ENCODE measurements at places on chromosomes 1 and 21.

GRCh38 chr1:50416553-50417453 is 6.4 kb downstream of the DMRTA2 start:
- no peak for DNase-seq

DNA sequence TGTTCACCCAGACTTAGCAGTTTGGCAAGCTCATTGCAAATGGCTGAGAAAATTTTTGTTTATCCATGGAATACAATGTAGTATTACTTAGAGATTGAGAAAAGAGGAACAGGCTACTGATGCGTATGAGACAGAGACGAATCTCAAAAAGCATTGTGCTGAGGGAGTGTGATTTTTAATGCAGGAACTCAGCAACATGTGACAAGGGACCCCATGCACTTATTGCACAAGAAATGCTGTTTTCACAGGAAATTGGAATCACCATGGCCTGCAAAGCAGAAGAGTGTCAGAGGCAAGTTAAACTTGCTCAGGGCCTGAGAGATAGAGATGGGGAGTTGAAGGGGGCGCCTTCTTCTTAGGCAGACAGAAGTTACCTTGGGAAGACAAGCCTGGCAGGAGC is 32.6 kb upstream of the TLR5 start:
- no peak for DNase-seq

GRCh38 chr1:11769274-11769673 is 7.3 kb downstream of the C1orf167 start:
- DNase-seq, result no peak

DNA sequence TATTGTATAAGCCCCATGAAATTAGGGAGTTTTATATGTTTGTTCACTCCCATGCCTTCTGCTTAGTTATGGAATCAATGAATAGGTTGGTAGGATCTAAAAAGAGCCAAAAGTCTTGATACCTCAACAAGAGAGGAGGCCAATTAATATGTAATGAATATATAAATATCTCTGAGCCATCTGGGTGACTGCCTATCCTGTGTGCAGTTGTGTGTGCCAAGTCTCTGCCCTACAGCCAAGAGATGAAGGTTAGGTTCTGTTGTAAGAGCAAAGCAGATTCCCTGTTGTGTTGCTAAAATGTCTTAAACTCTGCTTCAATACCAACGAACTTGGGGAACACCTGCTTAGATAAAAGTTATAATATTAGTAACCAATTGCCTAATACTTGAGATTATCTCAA is 61.8 kb upstream of the GORAB start:
- DNase-seq, result no peak

DNA sequence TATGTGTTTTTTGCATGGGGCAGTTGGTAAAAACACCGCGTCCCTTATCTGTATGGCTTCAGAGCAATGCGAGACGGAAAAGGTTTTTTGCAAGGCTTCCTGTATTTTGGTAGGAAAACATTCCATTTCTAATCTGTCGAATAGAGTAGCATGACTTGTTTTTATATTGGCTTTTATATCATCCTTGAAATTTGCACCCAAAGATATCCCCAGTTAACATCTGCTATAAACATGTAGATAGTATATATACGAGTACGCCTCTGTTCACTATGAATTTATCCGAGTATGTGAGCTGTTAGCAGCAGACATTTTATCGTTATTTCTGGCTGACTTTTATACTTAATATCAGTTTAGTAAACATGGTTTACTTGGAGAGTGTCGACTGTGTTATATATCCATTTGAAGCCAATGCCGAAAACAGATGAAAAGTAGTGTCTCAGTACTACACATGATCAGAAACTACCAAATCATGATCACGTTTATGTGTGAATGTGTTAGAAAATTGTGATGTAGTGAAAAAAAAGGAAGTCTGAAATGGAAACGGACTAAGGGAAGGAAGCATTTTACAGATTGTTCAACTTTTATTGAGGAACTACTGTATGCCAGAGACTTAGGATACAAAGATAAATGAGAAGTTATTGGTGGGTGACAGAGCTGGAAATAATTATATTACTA is 1.0 kb downstream of the LEPR start:
- DNase-seq, result no peak

GRCh38 chr1:97844552-97845089 is 76.2 kb downstream of the DPYD start:
- DNase-seq, result no peak

GRCh38 chr1:175701590-175701989 is 41.8 kb downstream of the TNR start:
- no peak for DNase-seq

GRCh38 chr1:159591981-159592380 is 4.4 kb downstream of the APCS start:
- no peak for DNase-seq

GRCh38 chr1:157084720-157085119 is 14.9 kb downstream of the ETV3L start:
- no peak for DNase-seq

GRCh38 chr1:25760122-25760719 is 39.8 kb upstream of the SELENON start:
- no peak for DNase-seq

DNA sequence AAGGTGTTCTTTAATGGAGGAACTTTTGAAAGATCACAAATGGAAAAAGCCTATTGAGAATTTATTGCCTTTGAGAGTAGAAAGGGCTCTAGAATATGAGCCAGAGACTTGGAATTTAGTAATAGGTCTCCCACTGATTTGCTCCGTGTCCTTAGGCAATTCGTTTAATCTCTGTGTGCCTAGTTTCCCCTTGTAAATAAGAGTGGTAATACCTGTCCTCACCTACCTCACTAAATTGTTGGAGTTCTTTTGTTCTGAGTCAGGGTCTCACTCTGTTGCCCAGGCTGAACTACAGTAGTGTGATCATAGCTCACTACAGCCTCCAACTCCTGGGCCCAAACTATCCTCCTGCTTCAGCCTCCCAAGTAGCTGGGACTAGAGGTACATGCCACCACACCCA is 15.0 kb upstream of the TEKT2 start:
- no peak for DNase-seq

DNA sequence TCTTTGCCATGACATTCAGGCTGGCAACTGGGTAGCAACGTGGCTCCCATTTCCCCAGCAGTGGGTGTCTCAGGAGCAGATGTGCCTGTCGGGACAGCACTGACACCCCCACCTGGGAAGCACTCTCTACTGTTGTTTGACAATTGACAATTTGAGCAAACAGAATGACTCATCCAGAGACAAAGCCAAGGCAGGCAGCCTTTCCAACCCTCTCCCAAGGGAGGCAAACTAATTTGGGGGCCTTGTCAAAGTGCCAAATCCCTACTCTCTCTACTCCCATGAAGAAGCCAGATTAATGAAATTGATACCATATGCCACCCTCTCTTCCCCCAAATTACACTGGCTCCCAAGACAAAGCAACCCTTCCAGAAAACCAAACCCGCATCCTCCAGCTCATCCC is 65.6 kb downstream of the GRIK3 start:
- DNase-seq, result no peak

DNA sequence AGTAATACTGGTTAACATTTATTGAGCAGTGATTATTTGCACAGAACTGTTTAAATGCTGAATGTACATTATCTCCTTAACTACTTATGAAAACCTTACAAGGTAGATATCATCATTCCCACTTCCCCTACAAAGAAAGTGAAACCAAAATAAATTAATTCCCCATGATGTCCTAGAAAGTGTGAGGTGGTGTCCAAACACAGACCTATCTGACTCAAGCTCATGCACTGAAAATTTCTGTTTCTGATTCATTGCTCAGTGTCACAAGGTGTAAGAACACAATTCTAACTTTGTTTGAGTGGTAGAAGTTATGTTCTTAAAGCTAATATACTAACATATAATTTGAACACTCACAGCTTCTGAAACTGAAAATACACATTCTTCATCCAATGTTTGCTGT is 178.7 kb downstream of the MRPL39 start:
- DNase-seq, result no peak

- no peak for DNase-seq
Measured at GRCh38 chr21:45351526-45352275, 53.3 kb upstream of the COL18A1 start.

GRCh38 chr1:55426619-55427018 is 211.5 kb upstream of the USP24 start:
- no peak for DNase-seq

DNA sequence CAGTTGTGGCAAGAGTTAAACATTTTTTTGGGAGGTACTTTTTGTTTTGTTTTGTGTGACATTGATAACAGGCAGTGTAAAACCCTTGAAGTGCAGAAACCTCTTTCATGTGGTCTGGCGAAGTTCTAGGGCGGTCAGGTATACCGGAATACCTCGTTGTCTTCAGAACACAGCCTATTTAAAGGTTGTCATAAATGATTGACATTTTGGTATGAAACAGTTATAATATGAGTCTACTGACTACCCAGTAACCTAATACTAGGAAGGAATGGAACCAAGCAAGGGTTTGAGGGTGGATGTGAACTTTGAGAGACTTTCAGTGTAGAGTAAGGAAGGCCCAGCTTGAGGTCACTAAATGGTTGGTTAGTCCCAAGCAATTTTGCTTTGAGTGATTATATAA is 40.5 kb downstream of the PATJ start:
- peak; percentile 33 for DNase-seq

GRCh38 chr1:41368366-41368765 is 7.1 kb downstream of the FOXO6 start:
- DNase-seq, result no peak

- DNase-seq, result no peak
Measured at GRCh38 chr1:33899746-33900145, 35.9 kb downstream of the HMGB4 start.

GRCh38 chr1:184422490-184423233 is 35.8 kb downstream of the C1orf21 start:
- no peak for DNase-seq

- DNase-seq, result no peak
Measured at GRCh38 chr1:173342736-173343135, 134.4 kb upstream of the PRDX6 start.

- DNase-seq, result no peak
Measured at GRCh38 chr1:245648749-245649522, 494.2 kb downstream of the KIF26B start.

DNA sequence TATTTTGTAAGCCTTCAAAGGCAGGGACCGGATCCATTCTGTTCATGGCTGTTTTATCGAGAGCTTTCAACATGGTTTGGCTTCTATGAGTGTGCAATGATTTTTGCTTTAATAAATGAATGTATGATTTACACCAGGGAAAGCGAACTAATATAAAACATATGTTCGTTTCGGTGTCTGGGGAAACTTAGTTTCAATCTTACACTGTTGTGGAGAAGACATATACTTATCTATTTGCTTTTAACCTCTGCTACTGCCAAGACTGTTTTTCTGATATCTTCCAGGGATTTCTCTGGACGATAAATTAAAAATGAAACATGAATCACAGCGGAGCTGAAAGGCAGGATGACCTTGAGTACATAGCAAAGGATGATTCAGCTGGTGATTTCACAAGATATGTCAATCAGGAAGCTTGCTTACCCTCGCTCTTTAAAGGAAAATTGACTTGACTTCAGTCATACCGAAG is 14.7 kb upstream of the CYYR1 start:
- DNase-seq, result no peak

DNA sequence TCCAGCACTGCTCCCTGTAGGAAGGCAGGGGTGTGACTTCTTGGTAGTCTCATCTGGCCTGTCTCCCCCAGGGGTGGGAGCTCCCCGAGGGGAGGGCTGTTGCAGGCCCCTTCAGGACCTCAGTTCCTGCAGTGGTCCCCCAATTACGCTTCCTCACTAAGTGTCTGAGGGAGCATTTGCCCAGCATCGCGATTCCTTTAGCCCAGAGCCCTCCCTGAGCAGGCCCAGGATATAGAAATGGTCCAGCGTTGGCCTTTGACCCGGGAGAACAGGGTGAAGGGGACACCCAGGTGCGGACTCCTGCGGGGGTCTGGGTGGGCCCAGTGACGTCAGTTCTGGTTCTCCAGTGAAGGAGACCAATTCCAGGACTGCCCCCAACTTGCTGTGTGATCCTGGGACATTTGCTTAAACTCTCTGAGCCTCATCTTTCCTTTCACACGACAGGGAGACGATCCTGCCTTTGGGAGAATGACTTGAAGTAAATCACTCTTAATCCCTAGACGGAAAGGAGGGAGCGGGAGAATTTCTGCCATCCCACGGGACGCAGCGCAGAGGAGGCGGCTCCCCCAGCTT is 32.6 kb upstream of the BTG2 start:
- no peak for DNase-seq

DNA sequence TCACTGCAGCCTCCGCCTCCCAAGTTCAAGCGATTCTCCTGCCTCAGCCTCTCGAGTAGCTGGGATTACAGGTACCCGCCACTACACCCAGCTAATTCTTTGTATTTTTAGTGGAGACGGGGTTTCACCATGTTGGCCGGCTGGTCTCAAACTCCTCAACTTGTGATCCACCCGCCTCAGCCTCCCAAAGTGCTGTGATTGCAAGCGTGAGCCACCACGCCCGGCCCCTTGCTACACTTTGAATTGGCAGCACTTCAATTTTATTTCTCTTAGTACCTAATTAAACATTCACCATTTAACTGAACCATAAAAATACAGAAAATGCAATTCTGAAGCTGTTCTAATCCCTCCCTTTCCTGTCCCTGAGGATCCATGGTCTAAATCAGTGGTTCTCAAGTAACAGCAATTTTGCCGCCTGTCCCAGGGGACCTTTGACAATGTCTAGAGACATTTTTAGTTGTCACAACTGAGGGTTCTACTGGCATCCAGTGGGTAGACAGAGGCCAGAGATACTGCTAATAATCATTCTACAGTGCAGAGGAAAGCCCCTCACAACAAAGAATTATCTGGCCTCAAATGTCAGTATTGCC is 4.3 kb upstream of the BCL2L15 start:
- no peak for DNase-seq

DNA sequence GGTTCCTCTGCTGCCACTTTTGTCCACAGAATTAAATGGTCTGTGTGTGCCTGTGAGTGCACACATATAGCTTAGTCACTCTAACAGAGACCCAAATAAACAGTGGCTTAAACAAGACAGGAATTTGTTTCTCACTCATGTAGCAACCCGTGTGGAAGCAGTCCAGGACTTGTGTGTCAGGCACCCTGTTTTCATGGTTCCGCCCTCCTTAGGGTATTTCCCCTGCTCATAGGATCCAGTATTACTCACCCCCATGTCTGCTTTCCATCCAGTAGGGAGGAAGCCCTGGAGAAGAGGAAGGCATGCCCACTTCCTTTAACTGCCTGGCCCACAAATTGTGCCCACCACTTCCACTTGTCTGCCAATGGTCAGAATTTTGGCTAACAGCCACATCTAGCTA is 41.3 kb upstream of the TACSTD2 start:
- no peak for DNase-seq

DNA sequence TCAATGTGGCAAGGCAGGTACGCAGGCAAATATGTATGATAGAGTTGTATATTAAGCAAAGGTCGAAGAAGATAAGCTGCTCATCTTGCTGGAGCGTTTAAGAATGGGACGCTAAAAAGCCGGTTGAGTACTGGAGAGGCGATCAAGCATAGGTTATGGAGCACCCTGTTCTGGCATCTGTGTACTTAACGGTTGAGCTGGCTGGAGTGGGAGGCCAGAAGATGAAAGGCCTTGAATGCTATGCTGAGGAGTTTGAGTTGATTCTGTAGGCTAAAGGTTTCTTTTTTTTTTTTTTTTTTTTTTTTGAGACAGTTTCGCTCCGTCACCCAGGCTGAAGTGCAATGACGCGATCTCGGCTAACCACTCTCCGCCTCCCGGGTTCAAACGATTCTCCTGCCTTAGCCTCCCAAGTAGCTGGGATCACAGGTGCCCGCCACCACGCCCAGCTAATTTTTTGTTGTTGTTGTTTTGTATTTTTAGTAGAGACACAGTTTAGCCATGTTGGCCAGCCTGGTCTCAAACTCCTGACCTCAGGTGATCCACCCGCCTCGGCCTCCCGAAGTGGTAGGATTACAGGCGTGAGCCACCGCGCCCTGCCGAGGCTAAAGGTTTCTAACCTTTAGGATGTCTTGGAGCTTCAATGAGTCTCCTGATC is 850 bp upstream of the KHDC4 start:
- DNase-seq, result no peak

Data from activated naive CD4-positive, alpha-beta T cell treated with Interleukin-2 at 50 U/mL for 16 hours (primary cell).